Stimulated activated CD4-positive, alpha-beta T cell treated with anti-CD3 and anti-CD28 coated beads, Interleukin-2, amount 100 ng/mL, for 24 hours (primary cell): ENCODE measurements at places on chromosomes 13 and 19.
A peak's percentile ranks its signal among the peaks of the same experiment; 100 is the strongest.

DNA sequence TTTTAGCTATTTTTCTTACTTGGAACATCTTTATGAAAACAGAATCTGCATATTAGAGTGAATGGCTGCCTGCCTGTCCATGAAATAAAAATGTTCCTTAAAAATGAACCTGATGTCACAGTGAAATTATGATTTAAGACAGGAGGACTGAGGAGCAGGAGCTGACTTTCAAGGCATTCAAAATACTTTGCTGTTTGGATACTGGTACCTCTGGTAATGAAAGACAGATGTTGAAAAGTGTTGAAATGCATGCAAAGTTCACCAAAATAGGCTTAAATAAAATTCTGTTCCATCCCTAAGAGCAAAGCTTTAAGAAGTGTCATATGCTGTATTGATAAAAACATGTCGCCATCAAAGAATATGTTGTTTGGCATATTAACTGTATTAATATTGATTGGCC lies 1.7 kb downstream of the ARHGEF7 start:
- DNase-seq, result no peak

DNA sequence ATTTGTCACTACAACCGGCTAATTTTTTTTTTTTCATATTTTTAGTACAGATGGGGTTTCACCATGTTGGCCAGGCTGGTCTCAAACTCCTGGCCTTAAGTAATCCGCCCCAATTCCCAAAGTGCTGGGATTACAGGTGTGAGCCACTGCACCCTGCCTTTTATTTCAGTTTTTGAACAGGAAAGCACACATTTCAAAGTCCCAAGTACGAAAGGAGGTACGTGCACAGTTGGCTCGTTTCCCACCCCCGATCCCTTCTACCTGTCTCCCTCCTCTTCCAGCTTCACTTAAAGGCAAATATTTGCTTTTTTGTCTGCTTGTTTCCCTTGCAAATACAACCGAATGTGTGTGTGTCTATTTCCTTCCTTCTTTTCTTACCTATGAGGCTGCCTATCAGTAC lies 30.5 kb downstream of the ZIC5 start:
- DNase-seq, result no peak

GRCh38 chr13:113886561-113887112 lies 22.8 kb upstream of the GAS6 start:
- no peak for DNase-seq

- DNase-seq, result peak; percentile 43
These were observed 3.5 kb downstream of the KLF2 start for GRCh38 chr19:16327911-16328823.

GRCh38 chr13:78254113-78254512 lies 335.5 kb upstream of the EDNRB start:
- DNase-seq, result no peak

DNA sequence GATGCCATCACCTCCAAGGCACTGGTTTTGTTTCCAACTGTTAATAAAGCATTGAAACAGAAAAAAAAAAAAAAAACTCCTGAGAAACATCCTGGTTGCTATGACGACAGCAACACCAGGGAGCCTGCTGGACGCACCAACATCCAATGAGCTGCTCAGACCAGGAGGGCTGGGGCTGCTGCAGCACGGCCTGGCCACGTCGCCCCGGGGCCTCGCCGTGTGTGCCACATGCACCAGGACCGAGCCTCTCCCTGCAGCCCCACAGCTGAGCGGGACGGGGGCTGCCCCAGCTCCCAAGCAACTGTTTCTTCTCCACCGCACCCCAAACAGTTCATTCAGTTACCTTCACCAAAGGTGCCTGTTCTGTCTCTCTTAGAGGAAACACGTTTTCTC lies 54.5 kb downstream of the RASA3 start:
- no peak for DNase-seq

DNA sequence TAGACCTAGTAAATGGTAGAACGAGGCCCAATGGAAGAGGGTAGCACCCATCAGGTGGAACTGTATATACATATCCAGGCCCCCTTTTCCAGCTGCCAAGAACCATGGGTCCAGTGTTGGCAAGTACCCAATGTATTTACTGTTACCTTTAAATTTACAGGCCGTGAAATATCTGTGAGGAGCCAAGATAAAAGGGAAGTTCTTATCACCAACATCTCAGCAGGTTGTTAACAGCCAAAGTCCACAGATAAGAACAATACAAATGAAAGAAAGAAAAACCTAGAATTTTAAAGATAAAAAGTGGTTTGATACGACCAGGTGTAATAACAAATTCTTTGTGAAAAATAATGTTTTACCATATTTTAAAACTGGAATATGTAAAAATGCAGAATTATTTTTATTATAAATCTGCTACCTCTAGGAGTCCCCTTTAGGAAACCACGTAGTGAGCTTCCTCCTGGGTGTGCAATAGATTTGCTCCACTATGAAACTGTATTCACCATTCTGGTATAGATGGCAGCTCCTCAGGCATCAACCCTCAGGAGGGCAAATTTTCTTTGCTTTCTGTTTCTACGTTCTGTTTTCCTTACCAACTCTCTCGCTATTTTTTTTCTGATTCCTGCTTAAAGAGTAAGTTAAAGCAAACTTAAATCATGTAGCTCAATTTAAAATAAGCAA lies 292.2 kb upstream of the SLC10A2 start:
- DNase-seq, result no peak

DNA sequence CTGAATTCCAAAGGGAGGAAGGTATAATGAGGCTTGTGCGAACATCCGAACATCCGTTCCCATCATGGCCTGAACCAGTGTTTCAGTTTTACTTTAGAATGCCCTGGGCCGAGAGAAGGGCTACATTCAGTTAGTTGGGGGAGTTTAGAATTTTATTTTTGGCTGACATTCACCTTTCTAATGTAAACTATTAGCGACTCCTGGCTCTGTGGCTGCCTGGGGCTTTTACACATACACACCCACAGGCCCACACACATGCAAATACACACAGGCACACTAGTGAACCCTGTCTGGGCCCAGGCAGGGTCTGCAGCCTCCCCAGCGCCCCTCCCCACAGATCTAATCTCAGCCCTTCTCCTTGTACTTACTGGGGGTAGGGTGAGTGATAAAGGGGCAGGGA lies 6.1 kb downstream of the GAPDHS start:
- no peak for DNase-seq

GRCh38 chr13:40985381-40986100 lies 33.6 kb downstream of the ELF1 start:
- DNase-seq, result no peak

- no peak for DNase-seq
These were observed 17.1 kb downstream of the CHERP start for GRCh38 chr19:16524991-16525734.

- peak; percentile 31 for DNase-seq
These were observed 9.2 kb upstream of the FBN3 start for GRCh38 chr19:8158411-8159074.

GRCh38 chr19:6359568-6360341 lies 1.6 kb upstream of the CLPP start:
- no peak for DNase-seq

GRCh38 chr19:10551698-10552301 lies 8.1 kb downstream of the ATG4D start:
- peak; percentile 40 for DNase-seq

- no peak for DNase-seq
These were observed 29.0 kb downstream of the BTBD2 start for GRCh38 chr19:1986357-1987162.

DNA sequence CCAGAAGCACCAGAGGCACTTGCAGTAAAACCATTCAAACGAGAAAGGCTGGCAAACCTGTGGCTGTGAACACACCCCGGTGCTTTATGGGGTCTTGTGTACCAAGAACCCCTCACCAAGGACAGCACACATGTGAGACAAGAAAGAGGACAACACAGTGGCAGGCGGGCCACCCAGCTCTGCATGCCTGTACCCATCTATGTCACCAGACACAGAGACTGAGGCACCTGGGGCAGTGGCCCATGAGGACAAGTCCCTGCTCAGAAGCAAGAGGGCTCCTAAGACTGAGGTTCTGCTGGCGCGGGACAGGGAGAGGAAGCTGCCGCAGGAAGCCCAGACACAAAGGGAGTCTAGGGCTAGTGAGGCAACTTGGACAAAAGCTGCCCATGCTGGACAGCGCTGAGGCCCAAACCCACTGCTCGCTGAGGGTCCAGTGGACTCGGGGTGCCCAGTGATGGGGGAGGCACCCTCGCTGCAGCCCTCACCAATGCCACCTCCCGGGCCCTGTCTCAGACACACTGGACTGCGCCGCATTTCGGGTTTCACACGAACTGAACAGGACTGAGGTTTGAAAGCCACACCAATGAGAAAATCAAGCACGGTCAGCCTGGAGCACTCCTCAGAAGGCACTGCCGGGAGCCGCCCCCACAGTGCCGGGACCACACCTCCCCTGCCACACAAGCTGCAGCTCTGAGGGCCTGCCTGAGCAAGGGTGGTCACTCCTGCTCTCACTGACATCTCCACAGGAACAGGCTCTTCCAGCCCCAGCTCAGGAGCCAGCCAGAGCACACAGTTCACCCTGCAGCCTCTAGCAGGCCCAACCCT lies 232.7 kb downstream of the TUBA3C start:
- no peak for DNase-seq

- DNase-seq, result no peak
These were observed 97.5 kb downstream of the MAB21L1 start for GRCh38 chr13:35378939-35379338.

GRCh38 chr13:107373551-107373950 lies 805.6 kb upstream of the ARGLU1 start:
- no peak for DNase-seq

- no peak for DNase-seq
These were observed 870.3 kb upstream of the MIR17HG start for GRCh38 chr13:90477216-90477615.

DNA sequence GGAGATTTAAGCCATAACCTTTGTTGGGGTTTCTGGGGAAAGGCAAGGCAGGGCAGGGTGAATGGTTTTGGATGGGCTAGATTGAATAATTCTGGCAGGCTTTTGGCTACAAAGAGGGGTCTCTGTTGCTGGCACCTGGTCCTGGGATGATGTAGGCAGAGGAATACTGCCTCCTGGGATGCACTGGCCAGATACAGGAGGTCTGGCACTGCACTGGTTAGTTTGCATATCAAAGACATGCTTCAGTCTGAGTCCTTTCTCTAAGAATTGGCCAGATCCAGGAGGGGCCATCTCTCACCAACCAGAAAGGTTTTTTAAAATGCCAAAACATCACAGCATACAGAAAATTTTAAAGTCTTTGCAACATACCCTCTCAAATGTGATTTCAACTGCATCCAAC lies 8.0 kb upstream of the MEDAG start:
- DNase-seq, result no peak

- no peak for DNase-seq
These were observed 68.6 kb upstream of the TEX29 start for GRCh38 chr13:111251646-111252445.

GRCh38 chr13:46850214-46850613 lies 46.6 kb downstream of the HTR2A start:
- no peak for DNase-seq

DNA sequence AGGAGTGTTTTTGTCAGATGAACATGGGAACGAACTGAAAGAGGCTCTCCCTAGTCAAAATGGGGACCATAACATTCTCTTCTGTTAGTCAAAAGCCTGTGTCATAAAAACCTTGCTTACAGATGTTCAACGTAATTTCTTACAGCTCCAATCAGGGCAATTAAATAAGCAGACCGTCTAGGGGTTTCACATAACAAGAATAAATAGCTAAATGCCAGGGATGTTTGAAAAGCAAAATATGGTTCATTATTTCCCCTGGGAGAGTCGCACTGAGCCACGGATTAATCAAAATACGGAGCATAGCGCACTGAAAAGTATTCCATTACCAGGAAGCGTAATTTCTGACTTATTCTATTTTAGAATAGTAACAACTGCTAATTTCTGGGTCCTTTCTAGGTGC lies 63.7 kb upstream of the MRI1 start:
- no peak for DNase-seq
